Stomach (tissue), 19 donors: ENCODE measurements at places on chromosomes 2 and 18. TPM values are rescaled to one million over a fixed set of nuclear protein-coding genes. Genes with fewer than 3 reads are reported as not detected.
A peak's percentile ranks its signal among the peaks of the same experiment; 100 is the strongest.

GPR39 gene
- 0.87 TPM for total RNA-seq

SGO2 gene
- total RNA-seq = 4.6 TPM

SNTG2 gene
- 5.3 TPM for total RNA-seq

TLX2 gene
- total RNA-seq = not detected

ADGRF3 gene
- total RNA-seq = not detected

GRCh38 chr2:97868986-97869721 is 126.6 kb downstream of the TMEM131 start:
- DNase-seq = no peak

- DNase-seq = peak; percentile 93
These were observed 2.2 kb downstream of the LRATD1 start for GRCh38 chr2:14634489-14635390.

DNA sequence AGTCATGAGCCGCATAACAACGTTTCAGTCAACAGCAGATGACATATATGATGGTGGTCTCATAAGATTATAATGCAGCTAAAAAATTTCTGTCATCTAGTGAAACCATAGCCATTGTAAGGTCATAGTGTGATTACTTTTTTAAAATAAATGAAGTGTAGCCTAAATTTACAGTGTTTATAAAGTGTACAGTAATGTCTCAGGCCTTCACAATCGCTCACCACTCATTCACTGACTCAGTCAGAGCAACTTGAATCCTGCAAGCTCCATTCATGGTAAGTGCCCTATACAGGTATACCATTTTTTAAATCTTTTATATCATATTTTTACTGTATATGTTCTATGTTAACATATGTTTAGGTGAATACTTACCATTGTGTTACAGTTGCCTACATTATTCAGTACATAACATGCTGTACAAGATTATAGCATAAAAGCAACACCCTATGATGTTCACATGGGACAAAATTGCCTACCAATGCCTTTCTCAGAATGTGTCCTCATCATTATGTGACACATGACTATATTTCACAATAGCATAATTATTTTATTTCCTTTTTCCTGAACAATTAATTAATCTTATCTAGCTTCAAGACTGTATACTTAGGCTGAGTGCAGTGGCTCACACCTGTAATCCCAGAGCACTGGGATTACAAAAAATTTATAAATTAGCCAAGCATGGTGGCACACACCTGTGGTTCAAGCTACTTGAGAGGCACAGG is 1115.9 kb upstream of the ZEB2 start:
- no peak for DNase-seq

DNA sequence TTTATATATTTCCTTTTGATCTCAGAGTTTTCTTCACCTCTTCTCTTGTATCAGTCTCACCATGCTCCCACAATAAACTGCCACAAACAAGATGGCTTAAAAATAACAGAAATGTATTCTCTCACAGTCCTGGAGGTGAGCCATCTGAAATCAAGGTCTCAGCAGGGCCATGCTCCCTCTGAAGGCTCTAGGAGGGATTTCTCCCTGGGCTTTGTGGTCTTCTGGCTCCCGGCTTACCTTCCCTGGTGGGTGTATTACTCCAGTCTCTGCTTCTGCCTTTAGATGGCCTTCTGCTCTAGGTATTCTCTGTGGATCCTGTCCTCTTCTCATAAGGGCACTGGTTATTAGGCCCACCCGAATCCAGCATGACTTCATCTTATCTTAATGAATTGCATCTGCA is 994.7 kb upstream of the POU3F3 start:
- no peak for DNase-seq

DNA sequence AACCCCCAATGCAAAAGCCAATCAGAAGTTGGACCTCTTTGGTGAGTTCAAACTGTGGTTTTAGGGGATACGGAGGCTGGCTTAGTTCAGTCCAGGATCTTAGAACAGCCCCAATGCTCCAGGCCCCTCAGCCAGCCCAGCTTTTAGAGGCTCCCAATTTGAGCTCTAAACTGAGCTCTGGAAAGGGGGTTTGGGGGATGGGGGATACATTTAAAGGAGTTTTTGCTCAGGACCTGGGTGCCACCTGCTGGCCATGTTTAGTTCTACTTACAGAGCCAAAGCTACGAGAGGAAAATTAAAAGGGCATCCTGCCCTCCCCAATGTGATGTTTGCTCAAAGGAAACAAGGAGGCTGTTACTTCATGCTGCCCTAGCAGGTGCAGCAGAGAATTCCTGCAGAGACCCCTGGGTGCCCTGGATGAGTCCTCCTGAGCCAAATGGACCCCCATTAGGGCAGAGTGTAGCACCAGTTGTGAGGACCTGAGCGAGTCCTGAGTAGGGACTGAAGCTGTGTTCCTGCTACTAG is 15.9 kb upstream of the TMEM214 start:
- peak; percentile 66 for DNase-seq

DNA sequence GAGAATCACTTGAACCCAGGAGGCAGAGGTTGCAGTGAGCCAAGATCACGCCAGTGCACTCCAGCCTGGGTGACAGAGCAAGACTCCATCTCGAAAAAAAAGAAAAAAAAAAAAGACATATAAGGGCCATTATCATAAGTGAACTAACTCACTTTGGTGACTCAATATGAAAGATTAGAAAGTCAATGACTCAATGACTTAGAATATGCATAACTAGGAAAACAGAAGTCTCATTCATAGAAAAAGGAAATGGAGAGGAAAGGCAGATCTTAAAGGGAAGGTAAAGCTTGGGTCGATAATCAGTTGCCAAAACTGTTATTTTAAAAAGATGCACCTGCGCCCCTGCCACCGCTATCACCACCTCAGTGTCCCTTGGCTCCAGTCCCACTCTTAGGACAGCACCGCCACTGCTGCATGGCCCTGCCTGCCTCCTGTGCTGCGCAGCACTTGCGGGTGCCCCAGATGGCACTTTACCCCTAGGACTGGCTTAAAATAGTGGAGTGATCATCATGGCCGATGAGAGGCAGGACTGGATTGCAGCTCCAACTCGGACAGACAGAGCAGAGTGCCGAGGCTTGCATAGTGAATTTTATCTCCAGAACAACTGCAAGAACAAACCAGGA is 54.7 kb downstream of the INO80D start:
- DNase-seq = no peak
